Fibroblast of lung (primary cell): ENCODE measurements at places on chromosomes 2 and 18. TPM values are rescaled to one million over a fixed set of nuclear protein-coding genes. Genes with fewer than 3 reads are reported as not detected.

DNA sequence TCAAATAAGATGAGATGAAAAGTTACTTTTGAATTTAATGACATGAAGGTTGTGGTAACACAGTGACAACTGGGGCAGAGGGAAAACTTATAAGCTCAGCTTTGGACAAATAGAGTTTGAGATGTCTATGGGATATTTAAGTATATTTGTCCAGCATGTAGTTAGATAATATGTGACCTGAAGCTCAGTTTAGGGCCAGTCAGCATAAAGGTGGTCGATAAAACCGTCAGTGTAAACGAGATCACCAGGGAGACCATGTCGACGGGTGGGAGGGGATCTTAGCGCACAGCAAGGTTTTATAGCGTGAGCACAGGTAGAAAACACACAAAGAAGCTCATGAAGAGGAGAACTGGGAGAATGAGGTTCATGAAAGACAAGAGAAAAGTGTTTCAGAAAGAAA is 7.4 kb upstream of the ERICH2 start:
- no peak overlapping the region for H3K27ac ChIP-seq
- no peaks in the 10 kb centered on the region for H3K36me3 ChIP-seq
- no peaks in the 10 kb centered on the region for H3K27me3 ChIP-seq
- H3K4me3 ChIP-seq: no peak overlapping the region
- no peak for DNase-seq
- no peaks in the 10 kb centered on the region for H3K4me1 ChIP-seq

GRCh38 chr2:191907091-191907490 is 60.2 kb upstream of the CAVIN2 start:
- no peak overlapping the region for H3K4me3 ChIP-seq
- H3K27ac ChIP-seq: no peak overlapping the region
- DNase-seq: no peak
- H3K27me3 ChIP-seq: no peaks in the 10 kb centered on the region
- H3K4me1 ChIP-seq: peaks cover 3% of the 10 kb centered on the region

GRCh38 chr18:23837591-23837990 is 148.3 kb downstream of the LAMA3 start:
- no peak overlapping the region for H3K4me3 ChIP-seq
- H3K36me3 ChIP-seq: no peaks in the 10 kb centered on the region
- no peaks in the 10 kb centered on the region for H3K4me1 ChIP-seq
- peak; percentile 62 for DNase-seq

DNA sequence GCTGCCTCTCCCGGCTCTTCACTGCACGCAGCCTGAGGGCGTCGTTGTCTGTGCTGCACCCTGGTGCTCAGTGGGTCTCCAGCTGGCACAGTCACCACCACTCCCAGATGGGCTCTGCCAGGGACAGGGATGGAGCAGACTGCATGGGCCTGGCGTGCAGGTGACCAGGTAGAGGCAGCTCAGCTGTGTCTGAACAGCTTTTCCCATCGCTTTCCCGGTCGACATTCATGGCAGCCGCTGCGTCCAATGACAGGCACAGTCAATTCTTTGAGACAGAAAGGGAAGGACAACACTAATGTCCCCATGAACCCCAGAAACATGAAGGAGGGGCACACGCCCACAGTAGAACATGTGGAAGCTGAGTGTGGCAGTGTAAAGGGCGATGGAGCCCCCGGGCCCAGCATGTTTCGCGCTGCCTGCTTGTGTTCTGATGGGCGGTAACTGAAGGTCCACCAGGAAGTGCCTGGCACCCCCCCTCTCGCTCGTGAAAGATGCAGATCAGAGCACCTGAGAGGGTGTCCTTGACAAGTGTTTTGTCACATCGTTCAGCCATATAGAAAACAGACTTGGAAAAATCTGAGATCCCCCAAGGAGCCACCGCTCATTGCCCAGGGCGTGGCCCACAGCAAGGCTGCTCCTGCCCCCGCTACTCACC is 122.4 kb downstream of the NFATC1 start:
- no peak for DNase-seq
- no peaks in the 10 kb centered on the region for H3K4me1 ChIP-seq
- no peak overlapping the region for H3K4me3 ChIP-seq
- no peaks in the 10 kb centered on the region for H3K36me3 ChIP-seq
- H3K27me3 ChIP-seq: no peaks in the 10 kb centered on the region
- no peak overlapping the region for H3K27ac ChIP-seq

DNA sequence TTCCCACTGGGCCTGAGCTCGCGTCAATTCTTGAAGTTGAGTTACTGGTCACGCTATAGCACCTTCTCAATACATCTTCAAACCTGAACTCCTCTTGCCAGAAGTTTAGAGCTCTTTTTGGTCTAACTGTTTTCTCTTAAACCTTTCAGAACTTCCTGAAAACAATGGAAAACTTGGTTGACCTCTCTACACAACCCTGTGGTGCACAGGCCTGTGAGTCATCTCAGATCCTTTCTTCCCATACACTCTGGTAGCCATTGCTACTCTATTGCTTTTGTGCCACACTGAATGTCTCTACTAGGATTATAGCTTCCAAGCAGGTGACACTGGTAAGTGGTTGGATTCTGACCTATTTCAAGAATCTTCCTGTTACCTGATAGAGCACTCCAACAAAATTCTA is 321.5 kb upstream of the FSIP2 start:
- H3K4me1 ChIP-seq: no peaks in the 10 kb centered on the region
- H3K27ac ChIP-seq: no peak overlapping the region
- no peaks in the 10 kb centered on the region for H3K36me3 ChIP-seq
- H3K27me3 ChIP-seq: no peaks in the 10 kb centered on the region

DNA sequence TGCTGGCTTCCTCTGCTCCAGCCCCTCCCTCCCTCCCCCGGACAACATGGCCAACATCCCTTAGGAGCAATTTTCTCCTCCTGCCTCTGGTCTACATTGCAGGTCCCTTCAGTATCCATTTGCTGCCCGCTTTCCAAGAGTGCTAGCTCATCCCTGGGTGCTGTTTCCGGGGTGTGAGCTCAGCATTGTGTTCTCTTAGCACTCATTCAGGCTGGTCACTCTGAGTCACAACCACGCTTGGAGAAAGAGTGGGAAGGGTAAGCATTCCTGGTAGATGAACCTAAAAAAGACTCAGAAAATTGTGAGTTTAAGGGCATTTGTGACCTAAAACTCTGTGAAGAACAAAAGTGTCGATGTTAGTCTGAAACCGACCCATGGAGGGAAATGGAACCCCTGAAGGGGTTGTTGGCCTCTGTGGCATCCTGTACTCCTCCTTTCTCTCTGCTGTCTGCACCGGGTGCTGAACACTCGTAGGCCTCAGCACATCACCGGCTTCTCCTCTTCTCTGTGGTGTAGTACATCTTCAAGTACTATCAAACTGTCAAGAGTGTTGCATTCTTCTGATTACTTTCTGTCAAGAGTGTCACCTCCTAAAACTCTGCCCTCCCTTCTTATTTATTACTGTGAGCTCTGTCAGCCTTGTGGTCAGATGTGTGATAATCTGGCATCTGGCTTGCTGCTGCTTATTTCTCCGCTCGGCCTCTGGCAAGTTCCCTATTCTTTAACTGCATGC is 73.0 kb downstream of the CTNNA2 start:
- H3K27ac ChIP-seq: no peak overlapping the region
- H3K36me3 ChIP-seq: no peaks in the 10 kb centered on the region
- no peak overlapping the region for H3K4me3 ChIP-seq
- H3K27me3 ChIP-seq: no peaks in the 10 kb centered on the region
- H3K4me1 ChIP-seq: no peaks in the 10 kb centered on the region
- DNase-seq: no peak

GRCh38 chr2:204665207-204665606 is 119.9 kb downstream of the PARD3B start:
- peak overlapping the region; percentile 53 for H3K27ac ChIP-seq
- H3K4me1 ChIP-seq: peaks cover 14% of the 10 kb centered on the region
- no peaks in the 10 kb centered on the region for H3K36me3 ChIP-seq
- H3K27me3 ChIP-seq: no peaks in the 10 kb centered on the region
- no peak overlapping the region for H3K4me3 ChIP-seq

GRCh38 chr18:58544179-58544578 is 84.7 kb downstream of the ALPK2 start:
- DNase-seq: no peak
- H3K36me3 ChIP-seq: no peaks in the 10 kb centered on the region
- H3K4me3 ChIP-seq: no peak overlapping the region

DNA sequence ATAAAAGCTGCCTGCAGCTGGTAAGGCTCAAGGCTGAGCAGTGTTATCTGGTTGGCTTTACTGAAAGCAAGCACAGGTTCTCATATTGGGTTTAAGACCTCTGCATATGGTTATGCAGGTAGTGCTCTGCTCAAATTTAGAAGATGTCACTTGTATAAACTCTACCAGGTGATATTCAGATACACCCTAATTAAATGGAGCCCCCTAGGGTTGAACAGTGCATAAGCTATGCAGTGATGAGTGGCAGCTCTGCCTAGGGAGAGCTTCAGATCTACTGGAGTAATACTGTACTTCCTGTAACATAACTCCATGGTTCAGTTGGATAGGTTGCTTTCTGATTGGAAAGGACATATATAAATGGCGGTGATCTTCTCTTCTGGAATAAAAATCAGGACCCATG is 222.7 kb downstream of the CYRIA start:
- H3K4me1 ChIP-seq: no peaks in the 10 kb centered on the region
- H3K27ac ChIP-seq: no peak overlapping the region
- no peaks in the 10 kb centered on the region for H3K36me3 ChIP-seq
- no peaks in the 10 kb centered on the region for H3K27me3 ChIP-seq
- H3K4me3 ChIP-seq: no peak overlapping the region
- no peak for DNase-seq

- H3K27me3 ChIP-seq: peaks cover 2% of the 10 kb centered on the region
- no peak overlapping the region for H3K4me3 ChIP-seq
- no peak overlapping the region for H3K27ac ChIP-seq
- H3K36me3 ChIP-seq: no peaks in the 10 kb centered on the region
- no peak for DNase-seq
These were observed 120.7 kb downstream of the CTAGE1 start for GRCh38 chr18:22297008-22297407.

- no peaks in the 10 kb centered on the region for H3K36me3 ChIP-seq
- peaks cover 2% of the 10 kb centered on the region for H3K27me3 ChIP-seq
- H3K4me3 ChIP-seq: no peak overlapping the region
- DNase-seq: no peak
These were observed 69.4 kb upstream of the TAF1B start for GRCh38 chr2:9773903-9774239.

DNA sequence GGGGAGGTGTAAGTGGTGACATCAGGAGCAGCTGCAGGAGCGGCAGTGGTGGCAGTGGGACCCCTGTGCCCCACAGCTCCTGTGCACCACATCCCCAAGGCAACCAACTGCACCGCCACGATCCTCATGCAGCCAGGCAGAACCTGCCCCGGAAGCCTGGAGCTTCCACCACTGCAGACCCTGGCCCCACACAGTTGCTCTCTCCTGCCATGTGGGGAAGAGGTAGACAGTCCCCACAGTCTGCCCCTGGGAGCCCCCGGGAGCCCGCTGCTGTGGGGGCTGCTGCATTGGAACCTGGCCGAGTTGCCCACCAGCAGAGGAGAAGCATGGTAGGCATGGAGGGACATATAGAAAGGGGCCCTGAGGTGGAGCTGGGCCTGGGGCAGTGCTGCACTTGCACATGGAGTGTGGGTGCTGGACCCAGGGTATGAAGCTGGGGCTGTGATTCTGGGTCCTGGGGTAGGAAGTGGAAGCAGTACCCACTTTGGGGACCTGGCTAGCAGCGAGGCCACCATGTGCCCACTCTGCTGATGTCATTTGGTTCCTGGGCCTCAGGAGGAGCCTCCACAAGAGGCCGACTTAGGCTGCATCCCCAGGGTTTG is 623.3 kb upstream of the LRRTM4 start:
- DNase-seq: no peak
- no peak overlapping the region for H3K4me3 ChIP-seq
- H3K27ac ChIP-seq: no peak overlapping the region

DNA sequence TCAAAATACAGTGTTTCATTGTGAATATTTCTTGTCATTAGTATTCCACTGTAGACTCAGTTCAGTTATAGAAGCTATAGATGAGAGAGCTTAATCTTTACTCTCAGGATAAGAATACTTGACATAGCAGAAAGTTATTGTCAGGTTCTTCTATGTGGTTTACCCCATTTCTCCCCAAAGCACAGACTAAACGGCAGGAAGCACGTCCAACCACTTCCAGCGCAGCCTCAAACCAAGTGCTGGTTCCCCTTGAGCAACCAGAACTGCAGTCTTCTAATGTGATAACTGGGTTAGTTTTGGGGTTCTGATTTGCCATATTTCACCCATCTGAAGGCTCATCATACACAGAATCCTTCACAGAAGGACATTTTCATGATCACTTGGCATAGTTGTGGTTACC is 324.7 kb downstream of the SLC8A1 start:
- H3K27me3 ChIP-seq: no peaks in the 10 kb centered on the region
- H3K4me1 ChIP-seq: peaks cover 25% of the 10 kb centered on the region
- no peak for DNase-seq
- no peak overlapping the region for H3K4me3 ChIP-seq

DNA sequence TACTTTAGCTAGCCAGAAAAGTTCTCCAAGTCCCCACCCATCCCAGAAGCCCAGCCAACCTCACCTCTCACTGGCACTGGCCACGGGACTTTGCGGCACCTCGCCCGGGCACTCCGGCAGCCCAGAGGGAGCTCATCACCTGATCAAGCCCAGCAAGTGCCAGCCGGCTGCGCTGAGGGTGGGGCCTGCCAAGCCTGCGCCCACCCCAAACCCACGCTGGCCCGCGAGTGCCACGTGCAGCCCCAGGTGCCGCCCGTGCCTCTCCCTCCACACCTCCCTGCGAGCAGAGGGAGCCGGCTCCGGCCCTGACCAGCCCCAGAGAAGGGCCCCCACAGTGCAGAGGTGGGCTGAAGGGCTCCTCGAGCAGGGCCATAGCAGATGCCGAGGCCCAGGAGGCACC is 585.0 kb upstream of the HS6ST1 start:
- no peaks in the 10 kb centered on the region for H3K27me3 ChIP-seq
- H3K27ac ChIP-seq: no peak overlapping the region
- no peak overlapping the region for H3K4me3 ChIP-seq
- DNase-seq: no peak
- no peaks in the 10 kb centered on the region for H3K36me3 ChIP-seq

- no peak for DNase-seq
- no peaks in the 10 kb centered on the region for H3K27me3 ChIP-seq
- H3K4me1 ChIP-seq: no peaks in the 10 kb centered on the region
- H3K4me3 ChIP-seq: no peak overlapping the region
These were observed 546.0 kb downstream of the ZNF804A start for GRCh38 chr2:185144159-185144919.

- peak overlapping the region; percentile 83 for H3K27ac ChIP-seq
- H3K4me3 ChIP-seq: peak overlapping the region; percentile 89
- DNase-seq: peak; percentile 18
- H3K27me3 ChIP-seq: no peaks in the 10 kb centered on the region
- H3K4me1 ChIP-seq: peaks cover 2% of the 10 kb centered on the region
These were observed 918 bp downstream of the EIF5B start for GRCh38 chr2:99338029-99338585.

GRCh38 chr18:36078751-36079529 is 11.6 kb upstream of the RPRD1A start:
- H3K4me3 ChIP-seq: no peak overlapping the region
- no peaks in the 10 kb centered on the region for H3K4me1 ChIP-seq
- H3K27ac ChIP-seq: no peak overlapping the region

GRCh38 chr2:202778217-202778616 is 93.3 kb downstream of the ICA1L start:
- H3K4me1 ChIP-seq: peaks cover 3% of the 10 kb centered on the region
- no peaks in the 10 kb centered on the region for H3K27me3 ChIP-seq
- H3K4me3 ChIP-seq: no peak overlapping the region
- DNase-seq: no peak

Gene EVX2
- total RNA-seq: not detected in 2 replicates

Gene MC2R
- not detected in 2 replicates for total RNA-seq

Gene MROH2A
- total RNA-seq: not detected in 2 replicates

Gene HOXD13
- total RNA-seq: not detected in 2 replicates

Gene MAP3K2
- 30.1 and 32.6 TPM in 2 replicates for total RNA-seq

Gene TTR
- total RNA-seq: not detected in 2 replicates

Gene FAM228B
- 11.9 and 12.6 TPM in 2 replicates for total RNA-seq

Gene GCG
- total RNA-seq: not detected in 2 replicates

Gene TBC1D8
- 3.3 and 3.8 TPM in 2 replicates for total RNA-seq

Gene RBKS
- 1.3 and 2.6 TPM in 2 replicates for total RNA-seq
